GM13976 (cell line): ENCODE measurements at places on chromosomes 12 and 14.

DNA sequence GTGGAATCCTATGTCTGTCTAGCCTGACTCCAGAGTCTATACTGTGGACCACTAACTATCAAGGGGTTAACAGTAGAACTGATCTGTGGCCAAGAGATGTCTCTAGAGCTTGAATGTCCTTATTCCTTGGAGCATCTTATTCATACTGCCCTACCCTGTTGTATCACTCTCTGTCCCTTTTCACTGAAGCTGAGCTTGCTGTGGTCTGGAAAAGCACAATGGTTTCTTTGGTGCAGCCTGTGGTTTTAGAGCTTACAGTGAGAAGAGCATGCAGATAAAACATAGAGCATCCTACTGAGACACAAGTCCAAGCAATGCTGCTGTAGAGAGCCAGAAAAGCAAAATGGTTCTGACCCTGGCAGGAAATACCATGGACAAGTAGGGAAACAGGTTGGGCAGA lies 367.0 kb upstream of the ATP2B1 start:
- no peak for DNase-seq

GRCh38 chr12:115323223-115323905 lies 639.4 kb upstream of the TBX3 start:
- DNase-seq: no peak

GRCh38 chr12:4584896-4585295 lies 22.9 kb downstream of the DYRK4 start:
- no peak for DNase-seq

- no peak for DNase-seq
Measured at GRCh38 chr12:49942921-49943624, 7.5 kb upstream of the AQP2 start.

- DNase-seq: no peak
Measured at GRCh38 chr12:85138833-85139232, 102.7 kb downstream of the LRRIQ1 start.

DNA sequence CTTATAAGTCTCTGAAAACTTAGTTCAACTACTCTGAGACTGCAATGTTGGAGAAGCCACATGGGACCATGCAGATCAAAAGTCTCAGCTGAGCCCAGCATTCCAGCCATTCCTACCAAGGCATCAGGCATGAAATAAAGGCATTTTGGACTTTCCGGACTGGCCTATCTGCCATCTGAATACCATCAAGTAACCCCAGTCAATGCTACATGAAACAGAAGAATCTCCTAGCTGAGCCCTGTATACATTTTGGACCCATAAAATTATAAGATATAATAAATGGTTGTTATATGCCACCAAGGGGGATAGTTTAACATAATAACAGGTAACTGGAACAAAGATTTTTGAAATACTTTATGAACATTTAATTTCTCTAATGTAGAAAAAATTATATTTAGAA lies 9.3 kb upstream of the TMEM260 start:
- no peak for DNase-seq

DNA sequence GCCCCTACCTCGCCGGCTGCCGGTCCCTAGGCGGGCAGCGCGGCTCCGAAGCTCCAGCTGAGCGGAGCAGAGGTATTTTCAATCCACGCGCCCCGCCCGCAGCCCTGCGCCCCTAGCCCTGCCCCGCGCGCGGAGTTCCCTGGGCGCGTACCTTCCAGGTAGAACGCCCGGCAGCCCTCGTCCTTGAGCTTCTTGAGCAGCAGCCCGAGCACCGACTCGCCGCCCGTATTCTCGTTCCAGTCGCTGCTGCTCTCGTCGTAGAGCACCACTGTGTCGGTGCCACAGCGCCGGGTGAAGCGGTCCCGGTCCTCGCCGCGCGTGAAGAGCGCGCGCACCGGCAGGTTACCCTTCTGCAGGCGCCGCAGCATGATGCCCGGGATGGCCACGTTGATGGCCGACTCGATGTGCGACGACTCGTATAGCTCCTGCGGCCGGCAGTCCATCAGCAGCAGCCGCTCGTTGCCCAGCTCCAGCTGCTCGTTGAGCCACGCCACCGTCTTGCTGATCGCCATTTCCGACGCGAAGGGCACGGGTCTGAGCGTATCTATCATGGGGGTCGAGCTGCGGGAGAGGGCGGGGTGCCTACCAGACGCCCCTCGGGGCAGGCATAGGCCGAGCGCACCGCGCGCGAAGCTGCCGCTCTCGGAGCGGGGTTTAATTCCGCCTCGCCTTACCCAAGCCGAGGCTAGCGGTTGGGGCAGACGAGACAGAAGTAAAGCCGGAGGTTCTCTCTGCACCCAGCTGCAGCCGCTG lies 636 bp downstream of the DUSP6 start:
- peak; percentile 59 for DNase-seq

- no peak for DNase-seq
Measured at GRCh38 chr12:52390739-52391617, 5.5 kb upstream of the KRT84 start.

- DNase-seq: no peak
Measured at GRCh38 chr12:88552610-88553079, 27.6 kb downstream of the KITLG start.

- no peak for DNase-seq
Measured at GRCh38 chr12:77619425-77619824, 211.3 kb upstream of the NAV3 start.

DNA sequence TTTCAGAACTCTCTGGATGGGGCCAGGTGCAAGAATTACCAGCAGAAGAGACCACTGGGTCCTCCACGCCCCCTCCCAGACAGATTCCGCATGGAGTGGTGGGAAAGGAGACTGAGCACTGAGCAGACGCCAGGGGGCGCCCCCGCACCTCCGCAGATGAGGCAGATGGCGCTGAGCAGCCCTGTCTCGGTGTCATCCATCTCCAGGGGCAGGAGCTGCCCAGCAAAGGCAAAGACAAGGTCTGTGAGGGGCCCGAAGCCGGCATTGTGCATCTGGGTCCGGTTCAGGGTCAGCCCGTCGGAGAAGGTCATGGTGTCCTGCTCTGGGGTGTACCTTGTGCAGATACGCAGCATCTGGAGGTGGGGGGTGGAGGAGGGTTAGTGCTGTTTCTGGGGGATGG lies 6.3 kb upstream of the ITGB7 start:
- DNase-seq: peak; percentile 84

- no peak for DNase-seq
Measured at GRCh38 chr12:62635649-62636048, 169.0 kb downstream of the MON2 start.

GRCh38 chr14:95257521-95257920 lies 62.2 kb downstream of the CLMN start:
- no peak for DNase-seq

- DNase-seq: no peak
Measured at GRCh38 chr12:65624554-65625086, 199.7 kb upstream of the HMGA2 start.

DNA sequence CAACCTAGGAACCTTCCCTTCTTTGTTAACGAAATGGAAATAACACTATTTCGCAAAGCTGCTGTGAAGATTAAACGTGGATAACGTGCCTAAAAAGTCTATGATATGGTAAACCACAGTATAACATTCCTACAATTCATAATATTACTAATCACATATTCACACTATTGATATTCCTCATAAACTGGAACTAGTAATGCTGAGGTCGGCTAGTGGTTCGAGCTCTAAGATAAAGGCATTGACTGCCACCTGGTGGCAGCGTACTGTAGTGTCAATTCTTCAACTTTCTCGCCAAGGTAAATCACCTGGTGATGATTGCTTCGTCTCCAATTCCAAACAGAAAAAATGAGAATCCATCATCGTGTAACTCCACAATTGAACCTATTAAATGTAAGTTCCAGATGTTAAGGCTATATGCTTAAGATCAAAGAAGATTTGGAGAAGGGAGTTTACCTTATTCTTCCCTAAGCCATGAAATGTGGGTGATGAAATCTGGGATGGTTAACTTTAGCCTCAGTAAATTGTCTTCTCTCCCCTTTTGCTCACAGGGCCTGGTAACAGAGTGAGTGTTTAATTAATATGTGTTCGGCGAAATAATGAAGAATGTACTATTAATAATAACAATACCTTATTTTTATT lies 197.5 kb upstream of the TMEM132C start:
- DNase-seq: peak; percentile 47

DNA sequence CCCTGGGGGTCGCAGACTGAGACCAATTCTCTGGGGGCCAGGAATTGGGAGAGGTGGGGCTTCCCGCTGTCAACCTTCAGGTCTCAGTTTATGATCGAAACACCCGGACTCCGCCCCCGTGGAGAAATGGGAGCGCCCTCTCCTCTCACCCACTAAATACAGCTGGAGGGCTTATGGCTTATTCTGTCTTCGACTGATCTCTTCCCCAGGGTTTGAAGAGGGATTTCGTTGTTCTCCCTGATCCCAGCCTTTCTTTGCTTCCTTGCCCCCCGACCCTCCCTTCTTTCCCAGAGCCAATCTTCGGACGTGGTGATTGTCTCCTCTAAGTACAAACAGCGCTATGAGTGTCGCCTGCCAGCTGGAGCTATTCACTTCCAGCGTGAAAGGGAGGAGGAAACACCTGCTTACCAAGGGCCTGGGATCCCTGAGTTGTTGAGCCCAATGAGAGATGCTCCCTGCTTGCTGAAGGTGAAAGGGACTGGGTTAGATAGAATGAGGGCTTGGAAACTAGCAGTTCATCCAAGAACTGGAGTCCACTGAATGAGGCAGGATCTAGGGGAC lies 607 bp downstream of the OS9 start:
- no peak for DNase-seq

GRCh38 chr14:104150136-104151025 lies 12.0 kb downstream of the KIF26A start:
- DNase-seq: no peak

DNA sequence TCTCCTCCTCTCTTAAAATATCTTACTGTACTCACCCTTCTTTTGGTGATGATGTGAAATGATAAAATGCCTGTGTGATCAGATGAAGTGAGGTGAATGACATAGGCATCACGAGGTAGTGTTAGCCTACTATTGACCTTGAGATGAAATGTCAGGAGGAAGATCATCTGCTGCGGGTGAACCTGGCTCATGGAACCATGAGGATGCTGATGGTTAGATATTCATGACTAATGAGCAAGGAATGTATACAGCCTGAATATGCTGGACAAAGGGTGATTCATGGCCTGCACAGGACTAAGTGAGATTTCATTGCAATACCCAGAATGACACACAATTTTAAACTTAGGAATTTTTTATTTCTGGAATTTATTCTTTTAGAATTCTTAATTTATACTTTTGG lies 89.6 kb downstream of the DAAM1 start:
- no peak for DNase-seq

- peak; percentile 11 for DNase-seq
Measured at GRCh38 chr14:23357261-23357660, 4.6 kb upstream of the SLC22A17 start.

DNA sequence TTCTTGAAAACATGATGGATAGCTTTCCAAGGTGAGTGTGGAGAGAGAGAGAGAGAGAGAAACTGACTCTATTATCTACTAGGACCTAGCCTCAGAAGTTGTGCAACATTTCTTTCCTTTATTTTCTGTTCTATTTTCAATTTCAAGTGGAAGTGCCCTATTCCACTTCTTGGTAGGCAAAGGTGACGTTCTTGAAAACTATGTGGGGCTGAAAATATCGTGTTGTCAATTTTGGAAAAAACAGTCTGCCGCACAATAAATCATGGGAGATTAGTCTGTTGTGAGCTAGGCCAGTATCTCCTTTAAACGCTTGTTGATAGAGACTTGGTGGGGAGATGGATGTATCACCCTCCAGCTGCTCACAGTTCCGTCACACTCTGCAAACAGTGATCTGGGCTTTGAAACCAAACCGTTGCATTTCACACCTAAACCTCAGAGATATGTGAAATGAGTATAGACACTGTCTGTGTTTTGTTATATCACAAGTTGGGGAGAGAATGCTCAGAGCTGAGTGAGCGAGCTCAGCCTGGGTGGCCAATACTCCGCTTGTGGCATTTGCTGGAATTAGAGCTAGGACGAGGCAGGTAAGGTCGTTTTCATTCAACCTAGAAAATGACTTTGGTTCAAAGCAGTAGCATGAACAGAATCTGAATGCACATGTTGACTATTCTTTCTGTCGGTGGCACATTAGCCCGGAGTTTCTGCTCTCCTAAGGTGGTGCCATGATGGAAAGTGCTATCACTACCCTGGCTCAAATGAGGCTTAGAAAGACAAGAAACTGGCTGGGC lies 75.1 kb upstream of the ST8SIA1 start:
- DNase-seq: peak; percentile 78

GRCh38 chr12:115362339-115362976 lies 678.5 kb upstream of the TBX3 start:
- no peak for DNase-seq

GRCh38 chr12:102642199-102642598 lies 161.8 kb upstream of the IGF1 start:
- DNase-seq: no peak

- peak; percentile 32 for DNase-seq
Measured at GRCh38 chr12:66693901-66694513, 15.1 kb upstream of the GRIP1 start.

GRCh38 chr14:91292491-91292890 lies 48.0 kb upstream of the GPR68 start:
- DNase-seq: no peak

- no peak for DNase-seq
Measured at GRCh38 chr12:16246264-16246663, 31.2 kb downstream of the SLC15A5 start.

- DNase-seq: no peak
Measured at GRCh38 chr14:61003571-61003970, 22.5 kb downstream of the SLC38A6 start.

DNA sequence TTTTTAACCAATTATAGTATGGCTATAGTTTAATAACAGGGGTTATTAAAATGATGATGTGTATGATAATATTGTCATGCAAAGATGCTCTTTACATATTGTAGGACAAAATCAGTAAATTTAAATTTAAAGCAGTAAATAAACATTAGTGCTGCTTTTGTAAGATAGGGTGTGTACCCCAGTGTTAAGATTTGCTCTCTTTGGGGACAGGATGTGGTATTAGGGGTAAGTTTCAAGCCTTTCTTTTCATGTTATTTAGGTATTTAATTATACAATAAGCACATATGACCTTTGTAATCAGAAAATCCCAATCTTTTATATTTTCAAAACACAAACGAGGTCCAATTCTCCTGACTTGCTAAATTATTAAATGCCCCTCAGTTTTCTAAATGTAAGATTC lies 39.7 kb upstream of the RPH3A start:
- DNase-seq: no peak

DNA sequence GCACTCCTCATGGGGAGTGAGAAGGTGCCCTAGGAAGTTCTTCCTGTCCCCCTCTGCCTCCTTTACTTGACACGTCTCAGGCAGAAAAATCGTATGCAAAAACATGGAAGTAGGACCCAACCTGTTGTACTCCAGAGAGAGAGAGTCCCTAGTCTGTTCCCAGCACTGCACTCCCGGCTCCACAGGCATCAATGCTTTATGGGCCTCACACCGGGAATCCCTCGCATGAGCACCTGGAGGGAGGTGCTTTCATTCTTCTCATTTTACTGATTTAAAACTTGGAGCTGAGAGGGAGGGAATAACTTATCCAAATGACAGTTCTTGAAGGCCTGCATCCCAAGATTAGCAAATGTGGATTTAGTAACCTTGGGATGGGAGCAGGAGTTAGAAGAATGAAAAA lies 1101.4 kb downstream of the BCL11B start:
- no peak for DNase-seq
